ENCODE measurements at places on chromosomes 1 and 21. TPM values are rescaled to one million over a fixed set of nuclear protein-coding genes. Genes with fewer than 3 reads are reported as not detected.

Gene AHDC1
- 12.1 TPM for total RNA-seq

Gene NTNG1
- total RNA-seq = 8.4 TPM

Gene FMN2
- not detected for total RNA-seq

Gene C8B
- total RNA-seq = not detected

Gene GJB4
- total RNA-seq = 18.2 TPM

All from foreskin keratinocyte (primary cell).